ENCODE measurements at places on chromosomes 3 and 15.

DNA sequence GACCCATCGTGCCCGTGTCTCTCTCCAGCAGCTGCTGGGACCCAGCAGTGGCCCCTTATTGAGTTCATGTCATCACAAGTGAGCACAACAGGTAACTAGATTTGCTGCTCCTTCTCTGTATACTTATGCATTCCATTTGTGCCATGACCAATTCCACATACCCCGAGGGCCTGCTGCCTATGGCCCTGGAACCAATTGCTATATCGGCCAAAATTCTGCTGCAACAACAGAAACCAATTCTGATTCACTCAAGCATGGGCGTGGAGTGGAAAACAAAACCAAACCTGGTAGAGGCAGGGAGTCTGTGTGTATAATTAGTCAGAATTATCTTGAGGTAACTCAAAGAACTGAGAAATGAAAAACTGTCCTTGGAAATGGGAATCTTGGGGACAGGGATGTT, 516.6 kb downstream of the EPHB1 start:
- no peak for DNase-seq

- no peak for DNase-seq
These were observed 111.2 kb upstream of the MCTP2 start for GRCh38 chr15:94119923-94120775.

- no peak for DNase-seq
These were observed 107.8 kb downstream of the MBNL1 start for GRCh38 chr3:152376351-152377183.

GRCh38 chr3:183031826-183032225, 51.5 kb upstream of the DCUN1D1 start:
- no peak for DNase-seq

GRCh38 chr3:16869261-16870005, 15.3 kb upstream of the PLCL2 start:
- DNase-seq: no peak

DNA sequence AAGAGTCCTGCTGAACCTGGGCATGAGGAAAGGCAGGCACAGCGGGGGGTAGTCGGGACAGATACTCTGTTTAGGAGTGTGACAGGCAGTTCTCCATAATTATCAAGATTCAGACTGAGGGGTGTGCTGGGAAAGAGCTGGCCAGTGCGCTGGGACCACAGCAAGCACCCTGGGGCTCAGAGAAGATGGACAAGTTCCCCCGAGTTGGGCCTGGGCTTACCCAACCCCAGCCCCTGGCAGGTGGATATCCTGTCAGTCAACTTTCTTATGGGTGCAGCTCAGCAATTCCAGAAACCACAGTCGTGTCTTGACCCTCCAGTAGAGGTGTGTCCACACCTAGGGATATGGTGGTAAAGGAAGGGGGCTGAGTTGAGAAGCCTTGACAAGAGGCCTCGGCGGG, 49.2 kb upstream of the PRR20G start:
- no peak for DNase-seq

GRCh38 chr15:33822479-33822878, 145.8 kb upstream of the CHRM5 start:
- no peak for DNase-seq

- DNase-seq: no peak
These were observed 187.6 kb upstream of the STRIT1 start for GRCh38 chr3:155481089-155481488.

Data from effector CD8-positive, alpha-beta T cell (primary cell).